Tibial nerve (tissue), 4 donors: ENCODE measurements at places on chromosomes 1 and 21. TPM values are rescaled to one million over a fixed set of nuclear protein-coding genes. Genes with fewer than 3 reads are reported as not detected.

Gene EXTL2
- 11.1 TPM for total RNA-seq

- peaks cover 22% of the 10 kb centered on the region for H3K4me1 ChIP-seq
- H3K27me3 ChIP-seq, result no peaks in the 10 kb centered on the region
- H3K27ac ChIP-seq, result no peak overlapping the region
- no peak for DNase-seq
Measured at GRCh38 chr1:1021010-1021919, 1.3 kb downstream of the AGRN start.

- no peak for DNase-seq
- no peak overlapping the region for H3K4me3 ChIP-seq
- no peak overlapping the region for H3K27ac ChIP-seq
- no peaks in the 10 kb centered on the region for H3K27me3 ChIP-seq
Measured at GRCh38 chr1:180043785-180044184, 89.2 kb downstream of the CEP350 start.

Gene QSOX1
- total RNA-seq, result 55.5 TPM

Gene OR2L13
- not detected for total RNA-seq

GRCh38 chr1:24074817-24075589 is 36.9 kb downstream of the MYOM3 start:
- no peak overlapping the region for H3K27ac ChIP-seq
- no peaks in the 10 kb centered on the region for H3K4me1 ChIP-seq
- no peaks in the 10 kb centered on the region for H3K27me3 ChIP-seq

DNA sequence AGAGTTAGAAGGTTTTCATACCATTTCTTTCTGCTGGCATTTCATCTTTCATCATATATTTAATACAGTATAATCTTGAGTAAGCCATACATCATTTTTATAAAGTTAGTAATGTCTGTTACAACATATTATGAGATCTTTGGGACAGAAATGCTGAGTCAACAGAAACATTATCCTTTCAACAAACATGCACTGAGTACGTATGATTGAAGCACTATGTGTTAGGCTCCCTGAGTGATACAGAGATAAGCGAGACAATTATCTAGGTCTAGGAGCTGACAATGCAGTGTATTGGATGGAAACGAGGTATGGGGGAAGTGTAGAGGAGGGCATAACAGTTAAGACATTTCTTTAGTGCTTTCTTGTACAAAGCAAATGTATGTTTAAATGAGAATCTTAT is 19.7 kb upstream of the GPR52 start:
- H3K4me3 ChIP-seq, result no peak overlapping the region
- no peak overlapping the region for H3K27ac ChIP-seq
- H3K36me3 ChIP-seq, result no peaks in the 10 kb centered on the region
- H3K4me1 ChIP-seq, result no peaks in the 10 kb centered on the region
- DNase-seq, result no peak

Gene NFYC
- total RNA-seq, result 35.7 TPM

Gene AUNIP
- total RNA-seq, result not detected
